ENCODE measurements at places on chromosomes 11 and 22.

DNA sequence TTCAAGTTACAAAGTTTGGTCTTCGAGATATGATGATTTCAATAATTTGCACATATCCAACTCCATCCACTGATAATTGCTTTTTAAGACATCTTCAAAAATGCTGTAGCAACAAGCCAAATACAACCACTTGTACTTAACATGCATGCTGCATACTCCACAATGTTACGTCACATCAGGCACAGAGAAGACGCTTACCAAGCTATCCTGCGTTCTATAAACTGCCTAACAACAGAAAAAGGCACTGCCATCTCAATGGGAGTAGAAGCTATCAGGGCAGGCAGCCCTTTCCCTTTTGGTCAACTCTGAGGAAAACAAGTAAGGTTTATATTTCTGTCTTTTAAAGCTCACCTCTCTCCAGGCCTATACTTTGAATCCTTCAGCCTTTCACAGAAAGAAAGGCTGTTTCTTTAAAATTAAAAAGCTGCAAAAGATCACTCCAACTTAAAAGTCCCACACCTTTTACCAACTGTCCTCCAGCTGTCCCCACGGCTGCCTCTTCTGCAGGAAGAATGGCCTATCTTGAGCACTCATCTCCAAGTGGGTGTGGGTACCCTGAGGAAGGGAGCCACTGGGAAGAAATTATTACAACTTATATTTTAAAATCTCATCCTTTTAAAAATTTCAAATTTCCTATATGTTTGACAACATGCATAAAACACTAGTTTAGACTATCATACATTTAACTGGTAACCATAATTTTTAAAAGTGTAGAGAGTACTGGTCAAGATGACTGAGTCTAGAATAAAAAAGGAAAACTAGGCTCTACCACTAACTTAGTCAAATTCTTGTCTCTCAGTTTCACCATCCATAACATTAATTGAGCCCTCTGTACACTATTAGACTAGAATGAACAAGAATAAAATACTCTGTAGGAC is 14.5 kb downstream of the PHF21A start:
- DNase-seq = no peak

DNA sequence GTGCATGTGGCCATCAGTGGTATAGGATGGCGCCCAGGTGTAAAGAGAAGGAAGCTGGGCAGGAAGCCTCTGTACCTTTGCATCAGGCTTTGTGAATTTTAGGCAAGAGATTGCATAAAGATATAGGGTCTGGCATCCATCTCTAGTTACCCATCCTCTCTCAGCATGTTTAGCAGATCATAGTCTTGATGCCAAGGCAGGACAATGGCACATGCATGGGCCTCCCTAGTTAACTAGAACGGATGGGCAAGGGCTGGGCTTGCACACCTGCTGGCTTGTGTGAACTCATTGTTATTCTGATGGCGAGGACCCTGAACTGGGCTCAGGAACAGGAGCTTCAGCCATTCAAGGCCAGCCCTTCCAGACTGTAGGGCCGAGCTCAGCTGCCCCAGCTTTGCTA is 229.2 kb upstream of the NCAM1 start:
- DNase-seq = no peak

- DNase-seq = no peak
These were observed 52.1 kb upstream of the EIF3M start for GRCh38 chr11:32531528-32531927.

DNA sequence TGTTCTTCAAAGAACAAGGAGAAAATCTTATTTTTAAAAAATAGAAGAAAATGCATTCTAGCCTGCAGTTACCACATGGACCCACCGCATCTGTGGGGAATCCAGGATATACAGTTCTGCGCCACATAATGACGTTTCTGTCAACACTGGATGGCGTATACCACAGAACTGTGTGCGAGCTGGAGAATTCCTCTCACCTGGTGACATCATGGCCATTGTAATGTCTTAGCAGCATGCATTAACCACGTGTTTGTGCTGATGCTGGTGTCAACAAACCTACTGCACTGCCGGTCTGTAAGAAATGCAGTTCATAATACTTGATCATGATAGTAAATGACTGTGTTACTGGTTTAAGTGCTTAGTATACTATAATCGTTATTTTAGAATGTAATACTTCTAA is 174.7 kb downstream of the TBC1D22A start:
- no peak for DNase-seq

DNA sequence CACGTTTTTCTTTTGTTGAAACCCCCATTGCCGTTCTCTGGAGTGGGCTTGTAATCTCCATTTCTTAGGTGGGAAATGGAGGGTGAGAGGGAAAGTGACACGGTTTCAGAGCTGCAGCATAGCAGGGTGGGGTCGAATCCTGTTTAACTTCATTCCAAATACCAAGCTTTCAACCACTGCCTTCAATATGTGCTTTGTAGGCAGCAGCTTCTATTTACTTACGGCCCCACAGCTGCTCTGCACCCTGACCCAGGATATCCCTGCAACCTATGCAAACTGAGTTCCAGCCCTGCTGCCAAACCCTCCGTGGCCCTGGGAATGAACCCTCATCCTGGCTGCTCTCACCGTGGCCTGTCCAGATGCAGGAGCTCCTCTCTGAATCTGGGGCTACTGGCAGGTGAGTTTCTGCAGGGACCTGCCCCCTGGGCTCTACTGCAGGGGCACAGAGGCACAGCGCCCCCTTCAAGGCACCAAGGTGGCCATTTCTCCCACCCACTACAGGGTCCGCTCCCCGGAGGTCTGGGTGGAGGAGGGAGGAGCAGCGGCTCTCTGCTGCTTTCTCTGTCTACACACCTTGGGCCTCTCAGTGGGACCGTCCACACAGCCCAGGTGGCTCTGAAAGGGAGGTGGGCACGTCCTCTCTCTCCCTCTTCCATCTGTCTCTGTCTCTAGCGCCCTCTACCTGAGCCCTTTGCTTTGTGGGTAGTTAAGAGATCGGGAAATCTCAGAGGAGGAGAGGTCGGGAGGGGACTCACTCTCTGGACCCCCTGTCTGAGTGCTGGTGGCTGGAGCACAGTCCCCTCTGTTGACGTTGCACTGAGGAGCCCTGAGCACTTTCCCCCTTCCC is 279.1 kb downstream of the BRD1 start:
- no peak for DNase-seq
